SHP77 (cell line): ENCODE measurements at places on chromosomes 1 and 21.

GRCh38 chr1:220680085-220680687 lies 10.0 kb upstream of the C1orf115 start:
- peak; percentile 45 for DNase-seq

DNA sequence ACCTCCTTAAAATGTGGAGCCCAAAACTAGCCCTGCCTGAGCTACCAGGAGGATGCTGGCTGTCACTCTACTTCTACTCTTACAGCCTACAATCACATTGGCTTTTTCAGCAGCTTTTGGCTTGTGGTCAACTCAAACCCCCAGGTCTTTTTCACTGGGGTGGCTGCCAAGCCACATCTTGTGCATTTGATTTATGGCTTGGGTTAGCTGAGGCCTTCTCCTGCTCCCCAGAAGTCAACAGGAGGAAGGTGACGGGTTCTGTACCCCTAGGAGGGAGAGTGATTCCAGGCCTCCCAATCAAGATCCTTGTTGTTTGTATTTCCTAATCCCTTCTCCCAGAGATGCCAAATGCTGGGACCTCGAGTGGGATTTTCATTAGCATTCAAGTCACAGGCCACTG lies 124.3 kb downstream of the LACTBL1 start:
- no peak for DNase-seq

DNA sequence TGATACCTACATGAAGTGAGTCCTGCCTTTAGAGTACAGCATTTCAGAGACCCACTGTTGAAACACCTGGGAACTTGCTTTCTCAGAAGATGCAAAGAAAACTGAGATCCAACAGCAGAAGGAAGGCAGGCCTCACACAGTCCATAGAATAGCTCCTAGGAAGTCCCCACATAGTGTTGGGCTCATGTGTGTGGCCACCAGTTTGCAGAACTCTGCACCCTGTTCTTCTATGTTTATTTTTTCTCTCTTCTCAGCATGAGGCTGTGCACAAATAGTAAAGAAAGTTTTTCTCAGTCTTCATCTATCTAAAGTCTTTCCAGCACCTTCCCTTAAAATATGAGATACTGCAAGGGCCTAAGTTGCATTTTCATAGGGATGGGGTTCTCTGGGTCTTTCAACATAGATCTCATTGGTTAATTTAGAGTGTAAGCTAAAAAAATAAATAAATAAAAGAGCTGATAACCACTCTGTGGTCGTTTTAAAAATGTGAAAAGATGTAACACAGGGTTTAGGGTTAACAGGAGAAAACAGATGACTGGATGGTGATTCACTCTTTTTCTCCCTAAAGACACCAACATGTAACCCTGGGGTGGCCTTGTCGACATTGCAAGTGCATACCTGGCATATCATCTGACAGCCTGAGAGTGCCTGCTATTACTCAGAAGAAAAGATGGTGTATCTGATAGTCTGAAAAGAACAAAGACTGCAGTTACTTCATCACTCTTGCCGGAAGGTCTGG lies 94.6 kb downstream of the ZC3H11B start:
- no peak for DNase-seq

GRCh38 chr1:227317523-227318015 lies 723 bp downstream of the CDC42BPA start:
- DNase-seq, result peak; percentile 16

GRCh38 chr1:103945774-103946173 lies 196.1 kb downstream of the AMY1C start:
- DNase-seq, result no peak

DNA sequence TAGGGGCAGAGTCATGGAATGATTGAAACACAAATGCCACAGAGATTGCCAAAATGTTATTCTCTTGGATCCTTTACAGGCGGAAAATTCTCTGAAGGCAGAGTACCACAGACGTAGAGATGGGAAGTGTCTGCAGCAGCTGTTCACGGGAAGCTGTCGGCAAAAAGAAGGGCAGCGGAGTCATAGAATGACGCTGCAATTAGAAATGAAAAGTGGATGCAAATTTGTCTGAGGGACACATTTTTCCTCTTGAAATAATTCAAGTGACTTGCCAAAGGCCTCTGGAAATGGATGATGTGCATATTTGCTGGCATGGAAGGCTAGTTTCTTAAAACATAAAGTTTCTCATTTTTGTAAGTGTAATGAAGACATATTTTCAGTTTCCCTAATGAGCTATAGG lies 77.5 kb upstream of the PLD5 start:
- DNase-seq, result no peak

DNA sequence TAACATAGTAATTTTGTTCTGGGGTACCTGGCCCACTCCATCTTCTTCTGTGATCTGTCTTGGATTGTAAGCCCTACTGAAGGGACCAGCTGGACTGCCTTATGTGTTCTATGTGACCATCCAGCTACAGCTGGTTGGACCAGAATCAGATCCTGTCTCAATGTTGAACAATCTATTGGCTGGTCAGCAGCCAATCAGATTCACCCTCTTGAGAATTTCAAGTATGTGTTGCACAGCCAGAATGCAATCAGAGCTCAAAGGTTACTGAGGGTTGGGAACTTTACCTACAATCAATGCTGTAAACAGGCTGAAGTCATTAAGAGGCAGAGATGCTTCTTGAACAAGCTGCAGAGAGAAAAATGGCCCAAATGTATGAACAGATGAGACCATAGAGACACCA lies 61.9 kb downstream of the KCNC4 start:
- no peak for DNase-seq

DNA sequence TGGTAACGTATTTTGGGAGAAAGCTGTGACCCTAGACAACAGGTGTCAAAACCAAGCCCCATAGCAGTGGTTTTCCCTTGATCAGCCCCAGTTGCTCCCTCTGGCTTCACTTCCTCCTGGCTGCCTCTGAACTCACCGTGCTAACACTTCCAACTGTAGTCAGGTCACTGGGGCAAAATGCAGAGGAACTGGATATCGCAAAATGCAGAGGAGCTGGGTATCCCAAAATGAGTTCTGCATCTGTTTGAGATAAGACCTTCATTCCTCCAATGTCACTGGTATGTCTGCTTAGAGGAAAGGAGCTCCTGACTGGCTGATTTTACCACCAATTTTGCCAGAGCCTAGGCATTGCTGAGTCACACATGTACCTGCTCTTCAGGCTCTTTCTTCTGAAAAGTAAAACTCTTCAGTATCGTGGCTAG lies 19.6 kb upstream of the TACSTD2 start:
- no peak for DNase-seq

DNA sequence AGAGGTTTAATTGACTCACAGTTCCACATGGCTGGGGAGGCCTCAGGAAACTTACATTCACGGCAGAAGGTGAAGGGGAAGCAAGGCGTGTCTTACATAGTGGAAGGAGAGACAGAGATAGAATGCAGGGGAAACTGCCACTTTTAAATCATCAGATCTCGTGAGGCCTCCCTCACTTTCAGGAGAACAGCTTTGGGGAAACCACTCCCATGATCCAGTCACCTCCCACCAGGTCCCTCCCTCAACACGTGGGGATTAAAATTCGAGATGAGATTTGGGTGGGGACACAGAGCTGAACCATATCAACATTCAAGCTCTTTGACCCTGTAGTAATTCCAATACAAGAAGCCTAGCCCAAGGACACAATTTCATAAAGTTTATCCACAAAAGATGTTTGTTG lies 13.7 kb downstream of the PIGP start:
- DNase-seq, result no peak

DNA sequence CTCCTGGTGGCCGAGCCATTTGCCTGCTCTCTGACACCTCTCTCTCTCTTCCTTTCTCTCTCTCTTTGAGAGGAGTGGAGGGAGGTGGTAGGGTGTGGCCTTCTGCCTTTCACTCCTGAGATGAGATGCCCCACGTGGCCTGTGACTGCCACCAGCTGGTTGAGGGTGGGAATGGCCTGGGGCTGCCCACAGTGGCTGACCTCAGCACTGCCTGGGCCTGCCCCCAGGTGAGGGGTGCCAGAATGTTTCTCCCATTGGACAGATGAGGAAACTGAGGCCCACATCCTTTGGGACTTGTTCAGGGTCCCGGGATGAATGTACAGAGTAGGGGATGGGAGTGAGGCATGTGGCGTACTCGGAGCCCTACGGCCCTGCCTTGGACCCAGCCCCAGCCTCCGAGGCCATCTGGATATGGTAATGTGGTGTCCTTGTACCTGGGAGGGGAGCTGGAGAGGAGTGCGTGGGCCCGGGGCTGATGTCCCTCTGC lies 12.7 kb upstream of the C1orf167 start:
- DNase-seq, result peak; percentile 19

DNA sequence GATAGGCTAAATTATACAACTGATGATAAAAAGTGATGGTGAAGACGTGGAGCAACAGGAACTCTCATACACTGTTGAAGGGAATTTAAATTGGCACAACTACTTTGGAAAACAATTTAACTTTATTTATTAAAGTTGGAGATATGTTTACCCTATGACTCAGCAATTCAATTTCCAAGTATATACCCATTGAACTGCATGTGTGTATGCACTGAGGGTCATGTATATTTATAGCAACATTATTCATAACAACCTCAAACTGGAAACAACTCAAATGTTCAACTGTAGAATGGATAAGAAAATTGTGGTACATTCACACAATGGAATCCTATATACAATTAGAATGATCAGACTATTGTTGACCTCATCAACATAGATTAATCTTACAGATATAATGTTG lies 16.5 kb upstream of the BCAS2 start:
- DNase-seq, result no peak

DNA sequence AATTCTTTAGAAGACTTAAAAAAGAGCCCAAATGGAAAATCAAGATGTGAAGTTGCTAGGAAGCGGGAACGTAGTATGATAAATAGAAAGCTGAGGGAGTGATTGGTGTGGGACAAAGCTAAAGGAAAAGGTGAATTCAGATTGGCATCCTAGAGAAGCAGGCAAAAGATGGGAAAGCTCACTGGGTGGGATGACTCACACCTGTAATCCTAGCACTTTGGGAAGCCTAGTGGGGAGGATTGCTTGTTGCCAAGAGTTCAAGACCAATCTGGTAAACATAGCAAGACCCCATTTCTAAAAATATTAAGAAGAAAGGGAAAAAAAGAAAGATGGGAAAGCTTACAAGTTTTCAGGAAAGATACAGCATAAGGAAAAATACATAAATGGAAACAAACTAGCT lies 1.8 kb downstream of the MRPS21 start:
- no peak for DNase-seq

- DNase-seq, result no peak
These were observed 162.2 kb upstream of the RAB4A start for GRCh38 chr1:229108598-229109201.

- no peak for DNase-seq
These were observed 6.1 kb downstream of the HSPA13 start for GRCh38 chr21:14376854-14377253.

GRCh38 chr1:181091309-181092040 lies 3.0 kb downstream of the IER5 start:
- no peak for DNase-seq

DNA sequence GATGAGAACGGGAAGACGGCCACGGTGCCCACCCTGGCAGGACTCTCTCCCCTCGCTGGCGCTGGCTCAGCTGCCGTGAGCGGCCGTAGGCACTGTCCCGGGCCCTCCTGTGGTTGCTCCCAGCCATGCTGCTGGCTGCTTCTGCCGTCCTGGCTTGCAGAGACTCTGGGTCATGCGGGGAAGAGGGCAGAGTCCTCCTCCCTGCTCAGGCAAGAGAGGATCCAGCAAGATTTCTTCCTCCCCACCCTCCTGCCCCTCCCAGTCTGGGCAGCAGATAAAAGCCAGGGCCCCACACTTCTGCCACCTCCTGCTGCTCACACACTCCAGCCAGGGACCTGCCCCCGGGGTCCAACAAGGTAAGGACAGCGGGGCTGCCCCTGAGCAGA lies 60.1 kb downstream of the AGPAT3 start:
- DNase-seq, result no peak

GRCh38 chr1:25817840-25818501 lies 1.8 kb upstream of the MTFR1L start:
- no peak for DNase-seq

DNA sequence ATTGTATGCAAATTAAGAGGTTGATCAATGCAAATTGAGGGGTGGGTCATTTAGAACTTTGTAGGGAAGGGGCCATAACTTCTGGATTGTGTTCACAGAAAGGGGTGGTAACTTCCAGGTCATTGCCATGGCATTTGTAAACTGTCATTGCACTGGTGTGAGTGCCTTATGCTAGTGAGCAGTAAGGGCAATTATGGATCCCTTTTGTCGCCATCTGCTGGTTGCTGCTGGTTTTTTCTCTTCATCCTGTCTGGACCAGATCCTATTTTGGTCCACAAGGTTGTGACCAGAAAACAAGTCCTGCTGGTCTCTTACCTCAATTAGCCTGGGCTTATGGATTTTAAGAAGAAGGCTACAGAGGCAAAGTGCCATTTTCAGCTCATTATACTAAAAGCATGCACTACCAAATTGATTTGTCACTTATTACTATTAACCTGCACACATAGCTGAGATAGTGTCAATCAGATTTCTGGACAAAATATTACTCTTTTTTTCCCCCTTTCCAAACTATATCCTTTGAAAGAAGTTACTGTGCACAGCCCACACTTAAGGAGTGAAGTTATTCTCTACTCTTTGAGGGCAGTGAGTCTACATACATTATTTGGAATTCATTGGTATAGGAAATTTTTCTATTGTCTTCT lies 196.2 kb downstream of the ZC3H11B start:
- DNase-seq, result peak; percentile 35

DNA sequence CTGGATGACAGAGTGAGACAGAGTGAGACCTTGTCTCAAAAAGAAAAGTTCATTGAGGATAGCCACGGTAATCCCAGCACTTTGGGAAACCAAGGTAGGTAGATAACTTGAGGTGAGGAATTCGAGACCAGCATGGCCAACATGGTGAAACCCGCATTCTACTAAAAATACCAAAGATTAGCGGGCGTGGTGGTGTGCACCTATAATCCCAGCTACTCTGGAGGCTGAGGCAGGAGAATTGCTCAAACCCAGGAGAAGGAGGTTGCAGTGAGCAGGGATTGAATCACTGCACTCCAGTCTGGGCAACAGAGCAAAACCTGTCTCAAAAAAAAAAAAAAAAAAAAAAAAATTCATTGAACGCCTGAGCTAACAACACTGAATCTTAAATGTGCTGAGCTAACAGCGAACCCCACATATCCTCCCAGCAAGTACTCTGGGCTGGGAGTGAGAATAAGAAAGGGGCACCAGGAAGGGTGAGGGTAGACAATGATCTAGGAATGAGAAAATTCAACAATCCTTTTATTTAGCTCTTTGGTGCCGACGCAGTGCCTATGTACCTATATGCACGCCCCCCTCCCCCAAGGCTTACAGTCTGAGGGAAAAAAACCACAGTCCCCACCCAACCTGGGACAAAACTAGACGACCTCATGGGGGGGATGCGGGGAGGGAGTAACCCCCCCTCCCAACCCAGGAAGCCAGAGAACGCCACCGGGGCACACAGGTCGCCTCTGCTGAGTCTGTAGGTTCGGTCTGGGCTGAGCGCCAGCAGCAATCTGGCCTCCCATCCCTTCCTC lies 1.4 kb upstream of the CACNA1S start:
- no peak for DNase-seq

DNA sequence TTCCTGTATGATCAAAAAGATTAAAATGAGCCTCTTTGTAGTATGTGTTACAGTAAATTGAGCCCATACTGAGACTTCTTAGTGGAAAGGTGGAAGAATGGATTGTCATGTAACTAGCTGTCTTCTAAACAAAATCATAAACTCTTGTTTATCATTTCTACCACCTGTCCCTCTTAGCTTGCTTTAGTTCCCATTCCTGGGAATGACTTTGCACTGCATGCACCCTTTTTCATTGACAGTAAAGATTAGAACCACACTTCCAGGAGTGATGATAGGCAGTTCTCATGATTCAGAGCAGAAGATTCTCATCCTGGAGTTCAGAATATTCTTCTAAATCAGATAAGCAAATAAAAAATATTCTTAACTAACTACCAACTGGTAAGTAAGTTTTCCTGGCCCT lies 28.0 kb downstream of the DENND2D start:
- no peak for DNase-seq

- no peak for DNase-seq
These were observed 74.9 kb upstream of the BEND5 start for GRCh38 chr1:48851638-48852037.
